Activated CD8-positive, alpha-beta T cell treated with anti-CD3 and anti-CD28 coated beads, Interleukin-2, amount 10 ng/mL, durations not matched to agents 7 days and 5 days (primary cell): ENCODE measurements at places on chromosomes 3 and 15. TPM values are rescaled to one million over a fixed set of nuclear protein-coding genes. Genes with fewer than 3 reads are reported as not detected.

The IL17RD gene
- total RNA-seq, result not detected

The EPHA6 gene
- total RNA-seq, result not detected

- peak; percentile 71 for DNase-seq
These were observed 88.3 kb downstream of the TMEM266 start for GRCh38 chr15:76147906-76148570.

The MUC20 gene
- total RNA-seq, result 1.7 TPM

DNA sequence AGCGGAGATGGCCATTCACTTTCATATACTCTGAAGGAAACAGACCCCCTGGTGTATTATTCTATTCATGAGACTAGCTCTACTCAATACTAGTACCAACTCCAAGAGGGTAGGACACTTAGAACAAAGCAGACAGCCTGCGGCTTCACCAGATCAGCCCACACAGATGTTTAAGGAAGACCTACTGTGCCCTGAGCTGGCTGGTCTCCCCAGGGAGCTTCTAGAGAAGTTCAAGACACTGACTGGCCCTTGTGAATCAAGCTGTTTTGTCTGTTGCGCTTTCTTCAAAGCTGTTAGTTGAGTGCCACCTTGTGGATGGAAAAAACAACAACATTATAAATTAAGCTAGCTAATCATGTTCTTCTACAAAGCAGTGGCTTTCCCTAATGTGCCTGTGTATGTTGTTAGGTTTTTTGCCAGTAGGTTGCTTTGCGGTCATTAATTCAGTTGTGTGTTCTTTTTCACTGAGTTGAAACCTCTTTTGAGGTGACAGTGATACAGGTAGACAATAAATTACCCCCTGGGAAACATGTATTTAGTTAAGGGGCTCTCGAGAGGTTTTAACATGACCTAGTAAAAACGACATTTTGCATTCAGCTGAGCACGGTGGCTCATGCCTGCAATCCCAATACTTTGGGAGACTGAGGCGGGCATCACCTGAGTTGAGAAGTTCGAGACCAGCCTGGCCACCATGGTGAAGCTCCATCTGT, 64.2 kb upstream of the MYZAP start:
- peak; percentile 23 for DNase-seq

The TM6SF1 gene
- 22.1 TPM for total RNA-seq
